ENCODE measurements at places on chromosomes 5 and 9. TPM values are rescaled to one million over a fixed set of nuclear protein-coding genes. Genes with fewer than 3 reads are reported as not detected.

GRCh38 chr5:138874241-138874640, 894 bp downstream of the LRRTM2 start:
- no peak for DNase-seq

DNA sequence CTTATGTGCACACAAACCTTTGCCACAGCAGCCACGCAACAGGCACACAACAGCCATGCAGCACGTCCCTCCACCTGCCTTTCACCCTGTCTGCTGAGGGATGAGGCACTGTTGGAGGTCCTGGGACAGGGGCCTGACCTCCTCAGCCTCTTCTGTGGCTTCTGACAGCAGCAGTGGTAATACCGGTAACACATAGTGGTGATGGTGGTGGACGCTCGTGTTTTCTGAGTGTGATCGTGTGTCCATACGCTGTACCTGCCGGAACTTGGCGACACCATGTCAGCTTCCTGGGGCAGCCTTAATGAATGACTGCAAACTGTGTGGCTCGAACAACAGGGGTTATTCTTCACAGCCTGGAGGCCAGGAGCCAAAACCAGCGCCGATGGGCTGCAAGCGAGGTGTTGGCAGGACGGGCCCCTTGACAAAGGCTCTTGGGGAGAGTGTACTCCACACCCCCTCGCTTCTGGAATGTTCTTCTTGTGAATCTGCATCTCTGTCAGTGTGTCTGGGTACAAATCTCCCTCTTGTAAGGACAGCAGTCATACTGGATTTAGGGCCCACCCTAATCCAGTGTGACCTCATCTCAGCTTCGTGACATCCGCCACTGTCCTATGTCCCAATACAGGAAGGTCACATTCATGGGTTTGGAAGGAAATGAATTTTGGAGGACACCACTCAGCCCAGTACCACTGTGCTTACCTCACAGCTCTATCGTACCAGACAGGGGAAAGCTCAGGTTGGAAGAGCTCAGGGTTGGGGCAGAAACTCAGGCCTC, 55.3 kb upstream of the EXOC3 start:
- DNase-seq: no peak

- DNase-seq: no peak
Observed at GRCh38 chr9:18067548-18068120, 406.3 kb upstream of the ADAMTSL1 start.

DNA sequence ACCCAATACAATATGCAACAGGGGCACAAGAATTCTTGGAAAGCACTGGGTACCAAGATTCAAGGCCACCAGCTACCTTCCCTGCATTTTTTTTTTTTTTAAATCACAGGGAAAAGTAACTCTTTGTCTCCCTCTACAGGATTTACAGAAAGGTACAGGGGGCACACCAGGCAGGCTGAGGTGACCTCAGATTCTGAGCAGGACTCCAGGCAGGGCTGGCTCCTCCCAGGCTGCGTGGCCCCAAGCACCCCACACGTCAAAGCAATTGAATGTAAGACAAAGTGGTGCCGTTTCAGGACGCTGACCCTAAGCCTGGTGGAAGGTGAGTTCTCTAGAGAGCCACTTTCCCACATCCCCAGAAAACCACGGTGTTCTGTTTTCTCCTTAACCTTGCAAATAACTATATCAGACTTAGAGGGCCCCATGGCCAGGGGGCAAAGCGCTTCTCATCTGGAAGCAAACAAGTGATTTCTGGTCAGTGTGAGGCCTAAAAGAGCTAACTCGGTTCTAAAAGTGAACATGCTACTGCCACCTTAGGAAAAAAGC, 222.6 kb downstream of the ROR2 start:
- no peak for DNase-seq

- no peak for DNase-seq
Observed at GRCh38 chr9:79970146-79970425, 398.3 kb downstream of the TLE4 start.

DNA sequence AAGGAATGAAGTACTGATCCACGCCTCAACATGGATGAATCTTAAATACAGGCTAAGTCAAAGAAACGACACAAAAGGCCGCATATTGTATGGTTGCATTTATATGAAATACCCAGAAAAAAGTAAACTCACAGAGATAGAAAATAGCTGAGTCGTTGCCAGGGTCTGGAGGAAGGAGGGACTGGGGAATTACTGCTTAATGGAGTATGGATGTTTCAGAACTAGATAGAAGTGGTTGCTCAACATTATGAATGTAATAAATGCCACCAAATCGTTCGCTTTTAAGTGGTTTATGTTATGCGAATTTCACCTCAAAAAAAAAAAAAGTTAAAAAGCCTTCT, 784 bp upstream of the MSANTD3 start:
- DNase-seq: no peak

GRCh38 chr5:132065351-132065937, 5.0 kb downstream of the IL3 start:
- DNase-seq: peak; percentile 35

GRCh38 chr5:142811866-142812557, 41.8 kb downstream of the ARHGAP26 start:
- DNase-seq: no peak

- no peak for DNase-seq
Observed at GRCh38 chr9:84834426-84834825, 164.9 kb downstream of the NTRK2 start.

DNA sequence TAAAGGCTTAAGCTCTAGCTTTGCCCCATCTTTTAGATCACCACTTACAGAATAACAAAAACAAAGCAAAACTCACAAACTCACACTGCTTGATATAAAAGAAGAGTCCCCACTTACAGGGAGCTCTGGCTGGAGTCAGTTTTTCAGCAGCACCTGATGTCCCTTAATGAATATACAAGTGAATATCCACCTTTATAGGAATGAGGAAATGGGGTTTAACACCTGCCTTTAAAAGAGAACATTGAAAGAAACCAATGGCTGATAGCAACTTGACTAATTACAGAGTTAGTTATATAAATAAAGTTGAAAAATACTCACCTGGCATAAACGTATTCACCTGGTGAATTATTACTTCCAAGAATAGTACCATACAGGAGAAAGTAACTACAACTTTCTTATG, 20.7 kb upstream of the PURA start:
- DNase-seq: no peak

DNA sequence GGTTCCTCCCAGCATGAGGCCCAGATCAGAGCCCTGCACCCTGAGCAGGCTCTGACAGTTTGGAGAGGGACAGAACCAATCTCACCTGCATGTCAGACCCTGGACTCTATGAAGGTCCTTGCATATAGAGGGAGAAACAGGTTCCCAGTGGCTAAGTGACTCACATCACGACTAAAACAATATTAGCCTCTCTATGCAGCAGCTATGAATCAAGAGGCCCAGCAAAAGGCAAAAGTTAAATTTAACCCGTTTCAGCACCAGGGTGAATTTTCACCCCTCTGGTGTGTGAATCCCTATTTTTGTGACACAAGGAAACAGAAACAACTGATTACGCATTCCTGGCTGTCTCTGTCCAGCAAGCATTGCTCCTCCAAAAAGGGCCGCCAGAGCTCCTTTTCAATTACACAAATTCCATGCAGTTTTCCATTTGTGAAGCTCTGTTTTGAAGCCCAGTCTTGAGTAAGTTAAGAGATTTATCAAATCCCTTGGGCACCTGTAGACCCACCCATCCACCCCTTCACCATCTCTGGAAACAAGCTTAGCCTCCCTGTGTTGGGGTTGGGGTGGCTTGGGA, 136.6 kb downstream of the GABBR2 start:
- no peak for DNase-seq

DNA sequence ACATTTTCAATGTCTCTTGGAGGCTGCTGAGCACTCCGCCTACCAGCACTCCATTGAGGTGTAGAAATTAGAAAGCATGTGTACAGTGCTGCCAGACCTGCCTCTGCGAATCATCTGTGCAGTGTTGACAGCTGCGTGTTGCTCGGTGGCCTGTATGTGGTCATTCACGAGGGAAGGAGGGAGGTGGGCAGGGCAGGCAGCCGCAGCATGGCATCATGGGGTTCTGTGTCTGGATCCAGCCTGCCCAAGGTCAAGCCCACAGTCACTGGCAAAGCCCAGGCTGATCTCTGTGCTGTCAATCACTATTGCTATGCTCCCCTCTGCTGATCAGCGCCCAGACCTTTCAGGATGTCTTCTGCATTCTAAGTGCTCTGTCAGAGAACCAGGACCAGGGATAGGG, 8.0 kb upstream of the PDZD2 start:
- DNase-seq: peak; percentile 88

- no peak for DNase-seq
Observed at GRCh38 chr9:94610181-94610606, 16.6 kb upstream of the FBP2 start.

PTPRD gene
- polyA plus RNA-seq: 1.3 TPM

STARD4 gene
- 12.1 TPM for polyA plus RNA-seq

ANKRD18A gene
- 3.1 TPM for polyA plus RNA-seq

CAAP1 gene
- polyA plus RNA-seq: 5.9 TPM

TAF11L6 gene
- polyA plus RNA-seq: not detected

KCTD16 gene
- polyA plus RNA-seq: 0.07 TPM

IFNW1 gene
- polyA plus RNA-seq: not detected

S1PR3 gene
- 24.9 TPM for polyA plus RNA-seq

All from right cardiac atrium (tissue), 5 donors.